B cell (primary cell): ENCODE measurements at places on chromosomes 4 and X. TPM values are rescaled to one million over a fixed set of nuclear protein-coding genes. Genes with fewer than 3 reads are reported as not detected.

- peaks cover 15% of the 10 kb centered on the region for H3K4me1 ChIP-seq
- DNase-seq = no peak
- H3K27ac ChIP-seq = no peak overlapping the region
- H3K4me3 ChIP-seq = no peak overlapping the region
These were observed 381 bp downstream of the TXK start for GRCh38 chr4:48133669-48134068.

GRCh38 chr4:57078685-57079521 lies 31.3 kb downstream of the IGFBP7 start:
- no peak overlapping the region for H3K4me3 ChIP-seq
- no peaks in the 10 kb centered on the region for H3K36me3 ChIP-seq
- no peak for DNase-seq
- H3K4me1 ChIP-seq = no peaks in the 10 kb centered on the region
- no peak overlapping the region for H3K27ac ChIP-seq

DNA sequence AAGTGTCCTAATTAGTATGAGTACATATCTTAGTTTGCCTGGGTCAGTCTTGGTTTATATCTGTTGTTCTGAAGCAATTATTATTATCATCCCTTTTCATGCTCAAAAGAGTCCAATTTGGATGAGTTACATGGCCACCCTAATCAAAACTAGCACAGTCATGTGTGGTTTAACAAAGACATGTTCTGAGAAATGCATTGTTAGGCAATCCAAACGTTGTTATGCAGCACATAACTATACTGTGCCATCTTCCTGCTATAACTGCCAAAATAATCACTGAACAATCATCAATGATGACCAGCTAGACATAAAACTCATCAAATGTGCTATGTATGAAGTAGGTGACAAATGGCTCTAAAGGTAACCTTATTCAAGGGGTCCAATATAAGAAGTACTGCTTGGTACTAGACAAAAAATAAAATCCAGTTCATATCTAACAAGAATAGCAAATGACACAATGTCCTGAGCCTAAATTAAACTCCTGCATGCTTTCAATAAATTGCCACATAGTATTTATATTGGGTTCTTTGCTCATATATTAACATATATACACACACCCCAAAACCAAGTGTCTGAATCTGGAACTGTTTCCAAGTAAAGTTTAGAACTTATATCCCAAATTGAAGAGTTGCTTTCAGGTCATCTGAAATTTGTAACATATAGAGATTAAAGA lies 41.9 kb downstream of the CNOT6L start:
- no peaks in the 10 kb centered on the region for H3K27me3 ChIP-seq
- H3K4me1 ChIP-seq = peaks cover 4% of the 10 kb centered on the region
- peaks cover 35% of the 10 kb centered on the region for H3K36me3 ChIP-seq
- no peak for DNase-seq

- no peaks in the 10 kb centered on the region for H3K27me3 ChIP-seq
- no peak overlapping the region for H3K4me3 ChIP-seq
- DNase-seq = no peak
- no peak overlapping the region for H3K27ac ChIP-seq
These were observed 130.3 kb downstream of the ATP10D start for GRCh38 chr4:47615385-47615784.

CMC4 gene
- total RNA-seq = 4.4 and 6.0 TPM in 2 replicates

MAP7D2 gene
- 0.12 TPM in 1 of 2 replicates, not detected in the other for total RNA-seq

CT45A10 gene
- total RNA-seq = not detected in 2 replicates

GPR143 gene
- total RNA-seq = not detected in 2 replicates
